ENCODE measurements at places on chromosomes 1 and 21.

DNA sequence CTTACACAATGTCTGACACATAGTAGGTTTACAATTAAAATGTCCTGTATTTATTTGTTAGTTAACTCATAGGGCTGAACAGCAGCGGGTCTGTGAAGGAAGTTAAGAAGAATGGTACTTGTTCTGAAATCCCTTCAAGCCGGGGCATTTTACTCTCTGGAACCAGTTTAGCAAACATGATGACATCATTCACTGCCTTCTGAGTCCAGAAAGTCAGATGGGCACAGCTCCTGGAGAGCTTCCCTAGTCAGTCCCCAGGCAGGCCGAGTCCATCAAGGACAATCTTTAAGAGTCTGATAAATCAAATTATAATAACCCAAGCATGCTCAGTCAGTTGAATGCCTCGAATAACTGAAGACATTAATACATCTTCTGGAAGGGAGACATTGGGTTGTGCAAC lies 125.4 kb upstream of the DAB1 start:
- DNase-seq: no peak

- DNase-seq: no peak
Observed at GRCh38 chr1:183908079-183908478, 103.2 kb downstream of the RGL1 start.

DNA sequence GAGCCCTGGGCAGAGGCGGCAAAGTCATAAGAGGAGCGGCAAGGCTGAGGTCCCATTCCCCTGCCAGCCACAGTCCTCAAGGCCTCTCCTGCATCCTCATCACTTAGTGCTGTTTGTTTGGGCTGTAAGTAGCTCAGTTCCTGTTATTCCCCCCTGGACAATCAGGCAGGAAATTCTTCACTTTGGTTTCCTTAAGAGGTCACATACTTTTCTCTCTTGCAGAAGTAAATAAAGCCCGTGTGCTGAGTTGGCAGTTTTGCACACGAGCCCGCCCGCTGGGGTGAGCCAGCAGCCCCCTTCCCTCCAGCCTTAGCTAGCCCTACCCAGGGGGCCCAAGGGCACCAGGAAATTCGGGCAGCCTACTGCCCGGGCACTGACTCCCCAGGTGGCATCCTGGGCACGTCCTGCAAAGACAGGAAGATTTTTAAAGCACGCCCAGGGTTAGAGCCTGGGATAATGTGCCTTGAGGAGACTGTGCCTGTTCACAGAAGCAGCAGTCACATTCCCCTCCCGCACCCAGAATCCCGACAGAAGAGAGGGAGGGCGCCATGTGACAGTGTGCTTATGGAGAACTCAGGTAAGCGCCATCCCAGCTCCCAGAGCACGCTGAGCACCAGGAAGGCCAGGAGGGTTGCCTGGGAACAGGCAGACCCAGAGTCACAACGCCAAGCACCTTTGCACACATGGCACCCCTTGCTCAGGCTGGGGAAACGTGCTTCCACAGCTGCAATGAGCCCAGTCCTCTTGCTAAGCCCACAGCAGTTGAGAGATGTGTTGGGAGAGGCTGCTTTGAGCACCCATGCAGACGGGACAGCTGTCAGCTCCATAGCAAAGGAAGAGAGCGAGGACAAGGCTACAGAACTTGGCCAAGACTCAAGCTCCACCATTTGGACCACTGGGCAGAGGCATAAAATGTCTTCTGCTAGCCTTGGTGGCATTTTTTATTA lies 144.5 kb upstream of the TMEM51 start:
- peak; percentile 50 for DNase-seq

- no peak for DNase-seq
Observed at GRCh38 chr21:37658121-37658816, 258.0 kb downstream of the KCNJ6 start.

DNA sequence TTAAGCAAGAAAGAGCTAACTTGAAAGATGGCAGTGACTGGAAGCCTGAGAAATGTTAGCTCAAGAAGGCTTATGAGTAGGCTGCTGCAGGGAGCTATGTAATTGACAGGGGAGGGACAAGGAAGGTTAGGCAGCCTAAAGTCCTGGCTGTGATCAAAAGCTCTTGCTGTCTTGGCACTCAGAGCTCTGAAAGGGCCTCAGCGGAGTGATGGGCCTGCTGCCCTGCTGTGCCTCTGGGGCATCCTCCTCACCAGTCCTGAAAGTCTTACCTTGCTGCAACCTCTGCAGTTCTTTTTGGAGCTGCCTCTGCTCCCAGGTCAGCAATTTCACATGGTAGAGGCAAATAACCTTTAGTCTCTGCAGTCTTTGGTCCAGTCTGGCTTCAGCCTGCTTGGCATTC lies 1.8 kb downstream of the CCDC190 start:
- no peak for DNase-seq

DNA sequence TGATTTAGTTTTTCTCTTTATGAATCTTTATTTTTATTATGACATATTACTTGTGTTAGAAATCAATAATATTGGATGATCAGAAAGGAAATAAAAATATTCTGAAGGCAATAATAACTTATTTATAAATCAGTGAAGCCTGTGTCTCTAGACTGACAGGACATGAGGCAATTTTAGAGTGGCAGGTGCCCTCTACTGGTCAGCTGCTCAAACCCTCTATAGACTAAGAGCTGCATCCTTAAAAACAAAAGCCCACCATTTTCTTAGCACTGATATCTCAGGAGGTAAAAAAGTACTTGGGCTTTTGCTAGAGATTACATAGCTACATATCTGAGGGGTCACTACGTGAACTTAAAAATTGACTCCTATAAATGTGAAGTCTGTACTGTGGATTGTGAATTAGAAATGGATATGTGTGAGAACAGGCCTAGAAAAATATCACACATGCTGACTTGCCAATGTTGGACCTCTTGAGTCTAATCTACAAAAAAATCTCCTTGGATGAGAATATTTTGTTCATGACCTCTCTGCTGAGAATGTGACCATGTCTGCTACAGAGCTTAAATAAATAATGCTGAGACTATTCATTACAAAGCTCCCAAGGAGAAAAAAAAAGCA lies 597.9 kb upstream of the ADAMTS5 start:
- DNase-seq: no peak

- DNase-seq: no peak
Observed at GRCh38 chr1:38616846-38617245, 242.7 kb downstream of the RRAGC start.

DNA sequence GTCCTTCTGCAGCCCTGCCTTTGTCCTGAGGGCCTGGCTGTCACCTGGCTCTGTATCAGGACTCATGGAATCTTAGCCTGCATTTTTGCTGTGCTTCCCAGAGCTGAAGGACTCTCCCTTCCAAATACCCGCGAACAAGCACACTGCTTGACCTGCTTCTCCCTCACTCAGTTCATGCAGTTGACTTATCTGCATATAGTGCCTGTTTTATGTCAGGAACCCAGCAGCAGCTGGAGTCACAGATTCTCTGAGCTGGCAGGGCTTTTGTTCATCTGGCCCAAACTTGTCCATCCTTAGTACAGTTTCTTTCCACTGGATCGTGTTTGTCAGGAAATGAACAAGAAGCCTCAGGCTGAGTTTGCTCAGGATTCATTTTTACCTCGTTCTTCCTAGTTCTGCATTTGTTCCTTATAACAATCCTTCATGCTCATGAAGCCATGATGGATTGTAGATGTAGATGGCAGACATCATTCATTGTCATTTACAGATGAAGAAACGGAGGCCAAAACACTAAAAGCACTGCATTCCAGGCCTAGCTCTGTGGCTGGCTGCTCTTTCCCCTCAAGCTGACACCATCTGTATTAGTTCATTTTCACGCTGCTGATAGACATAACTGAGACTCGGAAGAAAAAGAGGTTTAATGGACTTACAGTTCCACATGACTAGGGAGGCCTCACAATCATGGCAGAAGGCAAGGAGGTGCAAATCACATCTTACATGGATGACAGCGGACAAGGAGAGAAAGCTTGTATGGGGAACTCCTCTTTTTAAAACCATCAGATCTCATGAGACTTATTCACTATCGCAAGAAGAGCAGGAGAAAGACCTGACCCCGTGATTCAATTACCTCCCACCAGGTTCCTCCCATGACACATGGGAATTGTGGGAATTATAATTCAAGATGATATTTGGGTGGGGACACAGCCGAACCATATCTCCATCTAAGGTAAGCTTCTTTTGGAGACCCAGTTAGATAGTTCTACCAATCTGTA lies 150.9 kb downstream of the HIVEP3 start:
- no peak for DNase-seq

DNA sequence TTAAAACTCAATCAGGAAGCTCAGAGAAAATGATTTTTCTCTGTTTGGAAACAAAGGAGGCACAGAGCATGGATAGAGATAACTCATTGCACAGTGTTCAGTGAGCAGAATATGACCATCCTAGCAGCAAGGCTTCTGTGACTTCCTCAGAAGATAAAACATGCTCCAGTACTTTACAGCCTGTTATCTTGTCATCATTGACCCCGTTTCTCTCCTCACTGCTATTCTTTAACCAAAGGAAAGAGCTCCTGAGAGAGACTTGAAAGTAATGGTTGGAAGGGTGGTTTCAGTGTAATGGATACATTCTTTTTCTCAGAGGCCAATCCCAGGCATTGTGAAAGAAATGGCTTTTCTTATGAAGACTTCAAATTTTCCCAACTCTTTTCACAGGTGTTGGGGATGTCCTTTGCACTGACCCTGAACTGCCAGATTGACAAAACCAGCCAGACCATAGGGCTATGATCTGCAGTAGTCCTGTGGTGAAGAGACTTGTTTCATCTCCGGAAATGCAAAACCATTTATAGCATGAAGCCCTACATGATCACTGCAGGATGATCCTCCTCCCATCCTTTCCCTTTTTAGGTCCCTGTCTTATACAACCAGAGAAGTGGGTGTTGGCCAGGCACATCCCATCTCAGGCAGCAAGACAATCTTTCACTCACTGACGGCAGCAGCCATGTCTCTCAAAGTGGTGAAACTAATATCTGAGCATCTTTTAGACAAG lies 25.9 kb downstream of the CD53 start:
- DNase-seq: no peak

- DNase-seq: peak; percentile 99
Observed at GRCh38 chr1:3283849-3284248, 170.6 kb upstream of the ARHGEF16 start.

DNA sequence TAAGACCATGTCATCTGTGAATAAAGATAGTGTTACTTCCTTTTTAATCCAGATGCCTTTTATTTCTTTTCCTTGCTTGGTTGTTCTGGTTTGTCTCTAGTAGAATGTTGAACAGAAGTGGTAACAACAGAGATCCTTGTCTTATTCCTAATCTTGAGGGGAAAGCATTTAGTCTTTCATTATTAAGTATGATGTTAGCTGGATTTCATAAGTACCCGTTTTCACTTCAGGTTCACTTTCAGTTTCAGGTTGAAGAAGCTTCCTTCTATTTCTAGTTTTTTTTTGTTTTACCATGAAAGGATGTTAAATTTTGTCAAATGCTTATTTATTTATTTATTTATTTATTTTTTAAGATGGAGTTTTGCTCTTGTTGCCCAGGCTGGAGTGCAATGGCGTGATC lies 22.3 kb upstream of the AGPAT3 start:
- DNase-seq: no peak

GRCh38 chr1:246907472-246907871 lies 24.3 kb downstream of the AHCTF1 start:
- no peak for DNase-seq

DNA sequence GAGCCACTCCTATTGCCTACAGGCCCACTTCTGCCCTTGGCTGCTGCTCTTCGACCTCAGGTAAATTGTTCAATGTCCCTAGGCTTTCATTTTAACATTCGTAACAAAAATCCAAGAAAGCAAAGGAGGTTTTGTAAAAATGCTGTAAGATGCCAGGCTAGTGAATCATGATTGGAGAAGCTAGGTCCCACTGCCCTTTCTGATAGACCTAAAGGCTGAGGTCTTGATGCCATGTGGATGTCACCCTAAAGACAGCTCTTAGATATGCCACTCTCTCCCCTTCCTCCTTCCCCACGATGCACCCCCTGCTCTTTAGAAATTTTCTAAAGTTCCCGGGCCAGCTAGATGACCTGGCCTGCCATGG lies 9.9 kb upstream of the TMEM39B start:
- DNase-seq: peak; percentile 26

GRCh38 chr1:11708554-11709350 lies 17.2 kb downstream of the DRAXIN start:
- peak; percentile 79 for DNase-seq

DNA sequence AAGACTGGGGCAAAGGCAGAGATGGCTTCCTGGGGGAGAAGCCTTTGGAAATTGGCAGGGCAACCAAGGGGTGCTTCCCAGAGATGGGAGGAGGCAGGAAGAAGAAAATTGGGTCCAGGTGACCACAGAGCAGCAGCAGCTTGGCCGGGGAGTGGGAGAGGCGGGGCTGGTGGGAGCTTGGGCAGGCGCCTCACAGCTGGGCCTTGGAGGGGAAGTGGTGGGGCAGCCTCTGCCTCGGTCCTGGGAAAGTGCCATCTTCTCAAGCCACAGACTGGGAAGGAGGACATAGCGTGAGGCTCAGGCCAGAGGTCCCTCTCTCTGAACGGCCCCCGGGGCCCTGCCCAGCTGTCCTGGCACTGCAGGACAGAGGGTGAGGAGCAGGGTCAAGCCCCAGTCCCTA lies 24.0 kb upstream of the WASF2 start:
- DNase-seq: peak; percentile 62

GRCh38 chr1:65357291-65357960 lies 48.1 kb downstream of the DNAJC6 start:
- DNase-seq: no peak

DNA sequence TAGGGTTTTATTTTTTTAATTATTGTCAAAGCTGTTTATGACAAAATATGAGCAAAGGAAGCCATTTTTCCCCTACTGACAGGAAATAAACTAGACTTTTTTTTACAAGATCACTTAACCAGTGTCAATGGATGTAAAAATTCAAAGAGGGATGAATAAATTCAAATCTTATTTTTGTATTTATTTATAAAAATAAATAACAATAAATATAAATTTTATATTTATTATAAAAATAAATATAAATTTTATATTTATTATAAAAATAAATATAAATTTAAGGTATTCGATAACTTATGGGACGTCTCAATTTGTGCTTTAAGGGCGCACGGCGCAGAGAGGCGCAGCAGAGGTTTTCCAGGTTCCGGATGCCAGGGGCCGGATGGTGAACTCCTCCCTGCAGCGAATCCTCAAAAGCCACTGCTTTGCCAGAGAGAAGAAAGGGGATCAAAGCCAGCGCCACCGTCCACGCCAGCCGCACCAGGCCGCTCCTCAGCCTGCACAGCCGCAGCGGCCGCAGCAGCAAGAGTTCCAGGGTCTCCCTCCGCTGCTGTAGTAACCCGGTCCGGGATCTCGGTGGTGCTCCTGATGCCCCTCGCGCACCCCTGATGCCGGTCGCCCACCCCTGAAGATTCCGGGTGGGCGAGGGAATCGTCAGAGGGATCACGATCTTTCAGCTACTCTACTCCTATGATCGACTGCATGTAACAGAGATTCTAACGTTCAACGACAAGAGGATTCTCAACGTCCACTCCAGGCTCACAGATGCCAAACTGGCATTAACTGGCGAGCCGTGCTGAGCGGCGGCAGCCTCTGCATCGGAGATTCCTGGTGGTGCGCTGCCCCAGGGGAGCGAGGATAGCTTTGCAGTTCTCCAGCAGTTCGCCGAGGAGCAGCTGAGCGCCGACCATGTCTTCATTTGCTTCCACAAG lies 28.5 kb upstream of the RLF start:
- peak; percentile 82 for DNase-seq

GRCh38 chr1:110506541-110506940 lies 12.4 kb downstream of the KCNA10 start:
- DNase-seq: no peak
